ENCODE measurements at places on chromosomes 4 and X.

- DNase-seq = peak; percentile 82
Measured at GRCh38 chr4:42282081-42282901, 115.0 kb upstream of the SHISA3 start.

DNA sequence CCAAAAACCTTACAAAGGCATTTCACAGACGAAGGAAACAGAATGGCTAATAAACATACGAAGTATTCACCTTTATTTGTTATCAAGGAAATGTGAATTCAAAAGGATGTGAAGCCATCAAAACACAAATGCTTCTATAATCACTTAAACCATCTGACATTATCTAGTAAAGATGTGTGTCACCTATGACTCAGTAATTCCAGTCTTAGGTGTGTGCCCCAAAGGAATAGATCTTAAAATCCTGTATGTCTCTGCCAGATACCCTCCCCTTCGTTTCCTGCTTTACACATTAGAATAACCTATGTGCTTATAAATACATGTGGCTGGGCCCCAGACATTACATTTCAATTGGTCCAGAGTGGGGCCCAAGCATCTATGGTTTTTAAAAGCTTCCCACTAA, 41.8 kb upstream of the CEP135 start:
- no peak for DNase-seq

GRCh38 chrX:142002471-142002870, 98.8 kb downstream of the MAGEC1 start:
- no peak for DNase-seq

- no peak for DNase-seq
Measured at GRCh38 chr4:128241425-128241913, 46.1 kb downstream of the PGRMC2 start.

GRCh38 chrX:72080150-72080549, 51.6 kb downstream of the RTL5 start:
- no peak for DNase-seq

DNA sequence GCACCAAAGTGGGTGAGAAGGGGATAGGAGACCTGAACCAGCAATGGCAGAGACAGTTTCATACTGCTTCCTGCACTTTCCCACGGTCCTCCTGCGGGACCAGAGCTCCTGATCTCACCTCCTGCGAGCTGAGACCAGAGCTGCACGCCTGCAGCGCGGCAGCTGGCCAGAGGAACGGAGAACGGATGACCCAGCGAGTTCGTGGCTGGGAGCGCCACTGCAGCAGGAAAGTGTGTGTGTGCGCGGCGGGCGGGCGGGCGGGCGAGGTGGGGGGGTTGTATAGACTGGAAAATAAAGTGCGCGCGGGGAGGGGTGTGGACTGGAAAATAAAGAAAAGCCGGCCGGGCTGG, 16.5 kb downstream of the MCF2 start:
- DNase-seq = no peak

DNA sequence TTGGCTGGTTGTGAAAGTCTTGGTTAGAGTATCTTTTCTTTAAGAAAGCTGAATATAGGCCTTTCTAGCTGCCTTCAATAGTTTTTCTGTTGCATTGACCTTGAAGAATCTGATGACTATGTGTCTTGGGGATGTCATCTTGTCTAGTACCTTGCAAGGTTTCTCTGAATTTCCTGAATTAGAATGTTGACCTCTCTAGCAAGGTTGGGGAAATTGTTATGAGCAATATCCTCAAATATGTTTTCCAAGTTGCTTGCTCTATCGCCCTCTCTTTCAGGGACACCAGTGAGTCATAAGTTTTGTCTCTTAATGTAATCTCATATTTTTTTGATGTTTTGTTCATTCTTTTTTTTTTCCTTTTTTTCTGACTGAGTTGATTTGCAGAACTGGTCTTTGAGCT, 194.7 kb downstream of the RAB28 start:
- no peak for DNase-seq

DNA sequence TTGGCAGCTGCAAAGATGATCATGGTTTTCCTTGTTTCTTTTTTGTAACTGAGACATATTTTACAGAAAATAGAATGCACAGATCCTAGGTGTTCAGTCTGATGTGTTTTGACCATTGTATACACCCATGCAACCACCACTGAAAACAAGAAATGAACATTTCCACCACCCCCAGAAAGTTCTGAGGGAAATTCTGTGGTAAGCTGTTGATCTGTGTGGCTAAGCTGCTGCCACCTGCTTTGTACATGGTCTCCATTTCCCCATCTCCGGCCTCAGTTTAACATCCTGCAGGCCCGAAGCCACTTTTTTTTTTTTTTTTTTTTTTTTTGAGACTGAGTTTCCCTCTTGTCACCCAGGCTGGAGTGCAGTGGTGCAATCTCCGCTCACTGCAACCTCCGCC, 65.3 kb downstream of the NYX start:
- DNase-seq = no peak

DNA sequence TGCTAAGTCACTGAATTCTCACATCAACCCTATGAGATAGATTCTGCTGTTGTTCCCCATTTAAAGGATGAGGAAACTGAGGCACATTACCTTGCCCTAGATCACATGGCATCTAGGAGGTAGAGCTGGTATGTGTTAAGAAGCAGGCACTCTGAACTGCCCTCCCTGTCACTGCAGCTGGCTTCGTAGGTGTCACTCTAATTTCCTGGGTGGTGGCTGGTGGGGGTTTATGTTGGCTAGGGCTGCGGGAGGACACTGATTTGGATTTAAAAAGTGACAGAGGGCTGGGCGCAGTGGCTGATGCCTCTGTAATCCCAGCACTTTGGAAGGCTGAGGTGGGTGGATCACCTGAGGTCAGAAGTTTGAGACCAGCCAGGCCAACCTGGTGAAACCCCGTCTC, 93.0 kb downstream of the ARHGAP10 start:
- no peak for DNase-seq

DNA sequence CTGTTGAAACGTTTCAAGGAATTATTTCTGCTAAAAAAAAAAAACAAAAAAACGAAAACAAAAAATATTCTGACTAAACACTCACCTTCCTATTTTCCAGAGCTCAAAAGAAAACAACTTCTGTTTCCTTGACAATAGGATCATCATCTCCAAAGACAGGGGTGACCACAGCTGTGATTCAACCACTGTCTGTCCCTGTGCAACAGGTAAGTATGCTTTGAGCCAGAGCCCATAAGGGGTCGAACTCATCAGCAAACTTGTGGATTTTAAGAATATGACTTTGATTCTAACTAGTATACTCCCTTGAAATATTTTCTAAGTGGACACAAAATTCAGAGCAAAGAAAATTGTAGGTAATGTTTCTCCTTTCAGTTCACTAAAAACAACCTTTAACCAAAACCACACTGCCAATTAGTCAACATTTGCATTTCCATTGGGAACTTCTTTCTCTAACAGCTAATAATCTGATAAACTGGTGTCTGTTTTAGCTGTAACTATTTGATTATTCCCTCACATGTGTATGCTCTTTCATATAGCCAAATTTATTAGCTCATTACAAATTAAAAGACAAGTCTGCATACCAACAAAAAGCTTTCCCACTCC, 186.1 kb downstream of the PALLD start:
- no peak for DNase-seq

GRCh38 chrX:111955901-111956300, 79.9 kb downstream of the TRPC5OS start:
- DNase-seq = no peak

DNA sequence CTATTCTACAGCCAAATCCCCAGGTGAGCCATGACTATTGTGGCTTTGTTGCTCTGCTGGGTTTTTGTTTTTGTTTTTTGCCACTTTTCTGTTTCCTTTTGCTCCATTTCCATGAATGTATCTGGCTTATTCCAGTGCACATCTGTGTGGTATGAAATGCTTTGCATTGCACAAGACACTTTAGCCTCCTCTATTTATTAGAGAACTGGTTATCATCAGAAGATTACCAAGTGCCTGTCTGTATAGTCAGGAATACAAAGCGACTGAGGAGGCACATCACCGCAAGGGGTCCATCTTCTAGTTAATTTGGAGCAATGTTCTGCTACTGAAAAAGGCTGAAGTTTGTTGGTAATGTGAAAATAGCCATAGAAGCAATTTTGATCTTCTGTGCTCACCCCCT, 120.8 kb downstream of the DCLK2 start:
- DNase-seq = no peak

DNA sequence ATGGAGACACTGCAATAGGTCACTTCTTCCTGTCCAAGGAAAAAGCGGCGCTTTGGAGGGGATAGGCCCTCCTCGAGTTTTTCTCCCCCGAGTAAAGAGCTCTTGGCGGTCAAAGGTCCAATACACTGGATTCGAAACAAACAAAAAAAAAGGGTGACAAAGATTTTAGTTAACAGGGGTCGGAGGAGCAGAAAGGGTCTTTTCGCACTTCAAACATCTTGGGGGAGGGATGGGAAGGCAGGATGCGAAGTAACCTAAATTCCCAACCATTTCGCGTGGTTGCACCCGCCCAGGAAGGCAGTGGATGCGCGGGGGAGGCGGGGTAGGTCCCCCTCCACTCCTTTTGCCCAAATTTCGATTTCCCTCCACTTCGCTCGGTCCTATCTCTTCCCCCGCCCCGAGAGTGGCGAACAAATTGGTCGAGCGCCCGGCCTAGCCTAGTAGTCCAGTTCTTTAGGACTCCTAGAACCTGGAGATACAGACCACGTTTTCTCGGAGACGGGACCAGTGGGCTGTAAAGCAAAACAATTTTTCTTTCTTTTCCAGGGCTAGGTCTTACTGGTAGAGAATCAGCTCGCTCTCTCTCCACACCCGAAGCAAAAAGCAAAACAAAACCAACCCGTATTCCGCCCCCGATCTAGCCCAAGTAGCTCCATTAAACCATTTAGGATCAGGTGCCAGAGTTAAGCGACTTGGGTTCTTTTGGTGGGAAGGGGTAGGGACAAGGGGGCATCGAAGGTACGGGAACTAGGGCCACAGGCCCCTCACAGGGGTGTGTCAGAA, 2.0 kb upstream of the STAG2 start:
- peak; percentile 28 for DNase-seq

GRCh38 chrX:16869393-16870094, 618 bp downstream of the RBBP7 start:
- peak; percentile 80 for DNase-seq

All from D341Med (cell line).